Endothelial cell (in vitro differentiated cells): ENCODE measurements at places on chromosomes 6 and 20.

DNA sequence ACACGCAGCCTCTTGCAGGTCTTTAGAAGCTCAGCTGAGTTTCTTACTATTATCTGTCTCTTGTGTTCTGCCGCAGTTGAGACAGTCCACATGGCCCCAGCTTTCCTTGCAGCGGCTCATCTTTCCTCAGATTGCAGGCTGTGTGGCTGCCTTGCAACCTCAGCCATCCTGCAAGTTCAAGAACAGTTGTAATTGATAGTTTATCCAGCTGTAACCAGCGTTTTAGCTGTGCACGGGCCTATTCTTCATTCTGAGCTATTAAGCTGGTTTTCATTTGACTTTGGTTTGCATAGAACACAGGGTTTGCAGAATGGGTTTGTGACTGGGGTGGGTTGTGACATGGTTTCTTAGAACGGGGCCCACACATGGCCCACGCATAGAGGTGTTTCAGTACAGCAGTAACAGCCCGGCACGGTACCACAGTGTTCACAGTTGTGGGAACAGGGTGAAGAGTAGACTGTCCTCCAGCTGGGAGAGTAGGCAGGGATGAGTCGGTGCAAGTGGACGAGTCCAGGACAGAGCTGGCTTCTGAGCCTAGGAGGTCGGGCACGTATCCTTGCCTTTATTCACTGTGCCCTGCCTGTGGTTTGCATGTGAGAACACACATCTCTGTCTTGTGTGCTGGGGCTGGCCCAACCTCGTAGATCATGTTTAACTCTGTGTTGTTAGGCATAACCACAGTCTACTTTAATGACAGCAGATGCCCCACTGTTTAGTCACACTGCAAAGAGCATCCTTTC lies 89.2 kb downstream of the RPP40 start:
- no peak for DNase-seq

DNA sequence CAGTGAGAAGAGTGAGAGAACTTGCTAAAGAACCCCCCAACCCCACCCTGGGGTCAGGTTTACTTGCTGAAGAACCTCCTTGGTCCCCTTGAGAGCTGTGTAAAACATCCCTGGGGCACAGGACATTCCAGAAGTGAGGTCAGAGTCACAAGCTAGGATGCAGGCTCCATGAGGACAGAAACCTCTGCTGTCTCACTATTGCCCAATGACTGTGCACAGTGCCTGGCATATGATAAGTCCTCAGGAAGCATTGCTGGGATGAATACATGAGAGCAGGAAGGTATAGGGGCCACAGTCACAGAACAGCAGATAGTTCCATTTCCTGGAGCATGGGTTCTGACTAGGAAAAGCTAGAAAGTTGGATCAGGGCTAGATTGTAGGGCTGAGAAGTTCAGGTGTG lies 18.4 kb downstream of the NT5E start:
- DNase-seq = no peak

GRCh38 chr20:4961746-4962145 lies 39.6 kb downstream of the SLC23A2 start:
- no peak for DNase-seq

- no peak for DNase-seq
Observed at GRCh38 chr6:52303178-52303577, 18.6 kb upstream of the MCM3 start.

DNA sequence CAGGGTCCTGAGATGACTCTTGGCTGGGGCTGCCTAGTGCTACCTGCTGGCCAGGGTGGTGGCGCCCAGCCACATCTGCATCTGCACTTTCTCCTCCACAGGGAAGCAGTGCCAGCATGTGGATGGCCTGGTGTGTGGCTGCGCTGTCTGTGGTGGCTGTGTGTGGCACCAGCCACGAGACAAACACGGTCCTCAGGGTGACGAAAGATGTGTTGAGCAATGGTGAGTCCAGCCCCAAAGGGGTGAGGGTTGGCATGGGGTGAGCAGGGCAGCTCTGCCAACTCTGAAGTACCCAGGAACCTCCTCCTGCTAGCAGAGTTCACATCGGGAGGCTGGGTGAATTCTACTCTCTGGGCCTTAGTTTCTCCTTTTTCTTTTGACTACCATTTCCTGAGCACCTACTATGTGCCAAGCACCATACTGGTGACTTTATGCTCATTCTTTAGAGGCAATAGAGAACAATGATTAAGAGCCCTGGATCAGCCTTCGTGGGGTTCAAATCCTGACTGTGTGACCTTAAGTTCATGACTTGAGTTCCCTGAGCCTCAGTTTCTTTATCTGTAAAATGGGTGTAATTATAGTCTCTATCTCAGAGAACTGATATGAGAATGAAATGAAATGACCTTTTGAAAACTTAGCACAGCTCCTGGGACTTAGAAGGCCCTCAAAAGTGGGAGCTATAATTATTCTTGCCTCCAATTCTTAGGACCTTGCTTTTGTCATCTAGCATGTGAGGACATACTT lies 2.1 kb downstream of the BPIFB4 start:
- DNase-seq = no peak

DNA sequence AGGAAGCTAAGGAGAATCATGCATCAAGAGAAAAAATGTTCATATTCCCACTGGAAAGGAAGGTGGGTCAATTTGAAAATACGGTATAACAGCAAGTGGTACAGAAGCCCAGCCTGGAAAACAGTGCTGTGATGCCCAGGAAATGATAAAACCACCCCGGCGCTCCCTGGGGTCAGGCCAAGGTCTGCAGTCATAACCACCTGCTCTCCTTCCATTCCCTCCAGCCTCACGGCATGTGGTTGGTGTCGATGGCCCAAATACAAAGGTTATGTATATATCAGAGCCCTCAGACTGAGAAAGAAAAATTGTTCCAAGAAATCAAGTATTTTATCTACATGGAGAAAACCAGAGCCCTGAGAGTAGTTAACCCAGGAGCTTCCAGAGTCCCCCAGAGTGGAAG lies 208.1 kb upstream of the CDYL start:
- DNase-seq = no peak

- DNase-seq = no peak
Observed at GRCh38 chr6:126002755-126003679, 16.7 kb downstream of the TRMT11 start.

- no peak for DNase-seq
Observed at GRCh38 chr20:37102571-37102970, 6.8 kb upstream of the RBL1 start.

DNA sequence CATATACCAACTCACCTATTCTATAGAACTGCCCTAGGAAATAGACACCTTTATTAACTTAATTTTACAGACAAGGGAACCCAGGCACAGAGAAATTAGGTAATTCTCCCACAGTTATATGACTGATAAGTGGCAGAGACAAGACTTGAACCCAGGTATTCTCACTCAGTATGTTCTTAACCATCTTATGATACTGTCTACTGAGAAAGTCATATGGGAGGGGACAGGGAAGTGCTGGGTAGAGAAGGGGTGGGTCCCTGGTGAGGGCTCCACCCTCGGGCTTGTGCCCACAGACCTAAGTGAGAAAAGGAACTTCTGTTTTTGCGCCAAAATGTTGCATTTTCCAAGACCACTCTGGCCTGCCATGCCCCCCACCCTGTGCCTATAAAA lies 123.5 kb downstream of the RNF144B start:
- no peak for DNase-seq

DNA sequence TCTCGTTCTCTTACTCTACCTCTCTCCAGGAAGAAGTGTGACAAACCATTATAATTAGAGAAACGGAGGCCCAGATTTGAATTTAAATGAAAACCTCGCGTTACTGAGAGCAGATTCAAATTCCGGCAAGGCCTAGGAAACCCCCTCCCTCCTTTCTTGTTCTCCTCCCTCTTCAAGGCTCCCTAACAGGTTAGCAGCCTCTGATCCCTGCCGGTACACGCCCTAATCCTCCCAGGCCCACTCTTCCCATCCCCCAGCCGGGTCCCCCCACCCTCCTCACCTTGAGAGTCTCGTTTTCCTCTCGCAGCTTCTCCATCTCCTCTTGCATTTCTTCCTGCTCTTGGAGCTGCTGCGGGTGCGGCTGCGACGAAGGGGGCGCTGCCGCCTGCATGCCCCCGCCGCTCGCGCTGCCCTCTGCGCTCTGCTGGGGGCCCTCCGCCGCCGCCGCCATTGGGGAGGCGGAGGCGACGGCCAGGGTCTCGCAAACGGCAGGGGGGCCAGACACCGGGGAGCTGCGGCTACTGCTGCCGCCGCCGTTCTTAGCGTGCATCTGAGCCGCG lies 3.8 kb downstream of the MTCL3 start:
- DNase-seq = peak; percentile 51

- no peak for DNase-seq
Observed at GRCh38 chr20:54197621-54198604, 10.0 kb upstream of the PFDN4 start.

DNA sequence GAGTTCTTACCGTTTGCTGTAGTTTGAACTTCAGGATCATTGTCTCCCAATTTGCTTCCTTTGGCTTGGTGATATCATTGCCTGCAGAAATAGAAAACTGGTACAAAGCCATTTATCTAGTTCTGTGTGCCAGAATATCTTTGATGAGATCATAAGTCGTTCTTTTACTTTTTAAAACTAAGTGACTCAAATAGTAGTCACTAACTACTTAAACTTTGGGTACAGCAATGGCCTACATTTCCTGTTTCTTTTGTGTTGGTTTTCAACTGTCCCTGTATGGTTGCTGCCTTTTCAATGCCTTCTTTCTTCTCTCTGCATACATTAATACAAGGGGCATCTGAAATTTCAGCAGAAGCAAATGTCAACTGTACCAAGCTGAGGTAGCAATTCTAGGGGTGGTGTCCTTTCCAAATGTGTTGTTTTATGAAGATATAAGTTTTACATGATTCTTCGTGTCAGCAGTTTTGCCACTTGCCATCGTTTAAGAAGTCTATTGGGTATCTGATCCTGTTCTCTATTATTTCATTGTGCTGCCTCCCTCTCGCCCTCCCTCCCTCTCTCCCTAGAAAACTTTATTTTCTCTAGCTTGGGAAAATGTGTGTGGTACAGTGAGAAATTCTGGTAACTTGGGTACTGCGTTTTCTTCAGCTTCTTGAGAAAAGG lies 238.5 kb downstream of the FARS2 start:
- DNase-seq = no peak

- DNase-seq = no peak
Observed at GRCh38 chr6:39266782-39267355, 37.6 kb upstream of the KCNK5 start.

DNA sequence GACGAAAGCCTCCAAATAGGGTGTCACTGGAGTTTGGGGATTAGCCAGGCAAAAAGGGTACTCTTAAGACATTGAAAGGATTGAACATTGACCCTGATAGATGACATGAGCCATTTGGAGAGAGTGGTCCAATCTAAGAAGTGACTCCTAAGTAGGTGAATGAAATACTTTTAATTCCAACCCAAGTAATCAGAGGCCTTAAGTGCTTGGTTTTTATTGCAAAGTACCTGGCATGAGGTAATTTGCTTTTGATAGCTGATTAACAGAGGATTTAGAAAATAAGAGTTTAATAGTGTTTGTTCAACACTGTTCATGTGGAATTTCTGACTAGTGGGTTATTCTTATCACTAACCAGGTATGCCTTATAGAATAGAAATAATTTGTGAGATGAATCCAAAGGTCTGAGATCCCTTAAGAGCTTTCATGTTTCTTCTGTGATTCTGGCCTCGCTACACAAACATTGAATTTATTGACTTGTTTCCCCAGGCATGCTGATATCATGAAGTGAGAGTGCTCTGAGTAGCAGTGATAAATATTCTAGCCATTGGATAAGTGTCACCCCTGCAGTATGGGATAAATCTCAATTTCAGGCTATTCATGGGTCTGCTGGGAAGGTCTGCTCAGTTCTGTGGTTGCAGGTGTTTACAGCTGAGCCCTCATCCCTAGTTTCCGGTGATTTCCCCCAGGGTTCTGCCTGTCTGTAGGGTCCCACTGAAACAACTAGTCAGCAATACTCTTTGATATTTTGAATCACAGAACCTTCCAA lies 6.5 kb downstream of the NCOA7 start:
- DNase-seq = no peak

DNA sequence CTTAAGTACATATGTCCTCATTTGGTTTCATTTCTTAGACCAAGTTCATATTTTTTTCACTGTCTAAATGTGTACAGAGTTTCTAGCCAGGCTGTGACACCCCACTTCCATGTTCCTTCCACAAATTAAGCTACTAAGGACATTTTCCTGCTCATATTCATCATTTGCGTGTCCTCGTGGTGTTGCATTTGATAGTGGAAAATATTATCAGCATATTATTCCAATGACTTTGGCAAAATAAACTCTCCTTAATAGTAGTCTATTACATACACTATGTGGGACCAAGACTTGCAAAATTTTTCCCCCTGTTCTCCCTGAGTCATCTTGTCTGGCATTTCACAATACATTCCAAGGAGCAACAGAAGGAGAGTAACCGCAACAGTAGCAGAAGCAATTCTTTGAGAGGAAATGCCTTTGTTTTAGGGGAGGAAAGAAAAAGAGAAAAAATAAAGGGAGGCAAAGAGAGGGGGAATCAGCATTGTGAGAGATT lies 599.2 kb downstream of the COL12A1 start:
- DNase-seq = no peak

DNA sequence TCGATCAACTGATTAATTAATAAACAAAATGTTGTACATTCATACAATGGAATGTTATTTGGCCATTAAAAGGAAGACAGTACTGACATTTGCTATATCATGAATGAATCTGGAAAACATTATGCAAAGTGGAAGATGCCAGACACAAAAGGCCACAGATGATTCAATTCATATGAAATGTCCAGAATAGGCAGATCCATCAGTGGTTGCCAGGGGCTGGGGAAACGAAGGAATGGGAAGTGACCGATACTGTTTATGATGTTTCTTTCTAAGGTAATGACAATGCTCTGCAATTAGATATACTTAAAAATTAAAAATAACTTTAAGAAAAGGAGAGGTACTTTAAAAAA lies 37.2 kb downstream of the ELOVL5 start:
- DNase-seq = no peak

- no peak for DNase-seq
Observed at GRCh38 chr6:90328004-90328403, 31.4 kb upstream of the BACH2 start.

DNA sequence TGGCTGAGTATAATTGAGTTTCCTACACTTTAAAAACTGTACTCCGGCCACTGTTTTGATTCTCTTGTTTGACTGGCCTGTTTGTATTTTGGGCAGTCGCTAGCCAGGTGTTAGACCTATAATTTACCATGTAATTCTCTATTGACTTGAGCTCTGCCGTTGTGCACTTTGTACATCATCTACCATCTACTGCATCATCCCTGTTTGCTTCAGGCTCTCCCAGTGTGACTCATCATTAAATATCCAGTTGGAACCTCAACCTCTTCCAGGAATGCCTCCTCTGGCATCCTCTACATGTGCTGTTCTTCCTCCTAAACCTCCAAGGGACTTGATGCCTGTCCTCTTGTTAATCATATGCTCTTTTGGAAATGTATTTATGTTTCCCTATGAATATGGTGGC lies 72.3 kb downstream of the FARS2 start:
- DNase-seq = no peak

- DNase-seq = no peak
Observed at GRCh38 chr20:31875671-31876070, 5.2 kb downstream of the TTLL9 start.

GRCh38 chr6:10409731-10410206 lies 5.1 kb downstream of the TFAP2A start:
- no peak for DNase-seq
